Right lobe of liver (tissue), 6 donors: ENCODE measurements at places on chromosomes 2 and 18. TPM values are rescaled to one million over a fixed set of nuclear protein-coding genes. Genes with fewer than 3 reads are reported as not detected.

GRCh38 chr18:69691008-69691760 lies 256.5 kb downstream of the CD226 start:
- no peak for DNase-seq

- no peak for DNase-seq
Observed at GRCh38 chr18:62651276-62652056, 63.9 kb upstream of the PHLPP1 start.

DNA sequence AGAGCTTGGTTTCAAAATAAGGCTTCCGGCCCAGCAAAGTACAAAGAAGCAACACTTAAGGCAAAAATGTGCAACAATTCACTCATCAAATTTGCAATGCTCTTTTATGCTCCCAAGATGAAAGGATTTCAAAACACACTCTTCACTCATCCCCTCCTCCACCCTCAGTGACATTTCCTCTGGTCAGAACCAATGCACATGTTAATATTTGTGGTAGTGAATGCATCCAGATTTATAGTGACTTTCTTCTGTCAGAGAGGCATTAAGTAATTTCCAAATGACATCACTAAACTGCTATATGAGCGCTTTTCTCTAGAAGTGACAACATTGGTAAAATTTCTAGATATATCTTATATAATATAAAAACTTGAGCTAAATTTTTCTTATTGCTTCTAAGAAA lies 800.4 kb downstream of the NRXN1 start:
- DNase-seq = no peak

- DNase-seq = no peak
Observed at GRCh38 chr2:233418761-233419546, 64.7 kb downstream of the DGKD start.

GRCh38 chr2:134247679-134248078 lies 6.2 kb upstream of the MGAT5 start:
- no peak for DNase-seq

- peak; percentile 19 for DNase-seq
Observed at GRCh38 chr2:241810307-241811200, 1.6 kb downstream of the NEU4 start.

DNA sequence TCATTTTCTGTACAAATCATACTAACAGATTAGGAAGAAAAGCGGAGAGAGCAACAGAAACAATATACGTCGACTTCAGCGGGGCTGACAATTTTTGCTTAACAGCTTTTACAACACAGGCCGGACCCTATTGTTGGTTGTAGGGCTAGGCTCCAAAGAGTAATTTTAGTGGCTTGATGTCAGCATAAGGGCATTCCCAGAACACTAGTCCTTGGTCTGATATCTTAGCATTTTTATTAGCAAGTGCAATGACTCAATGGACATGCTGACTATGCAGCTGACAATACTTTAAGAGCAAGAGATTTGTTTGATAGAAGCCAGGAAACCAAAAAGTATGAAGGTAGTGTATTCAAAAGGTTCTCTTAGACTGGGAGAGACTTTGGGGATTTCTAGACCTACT lies 209.9 kb downstream of the LNPK start:
- no peak for DNase-seq

- no peak for DNase-seq
Observed at GRCh38 chr2:112767693-112768330, 3.4 kb upstream of the CKAP2L start.

DNA sequence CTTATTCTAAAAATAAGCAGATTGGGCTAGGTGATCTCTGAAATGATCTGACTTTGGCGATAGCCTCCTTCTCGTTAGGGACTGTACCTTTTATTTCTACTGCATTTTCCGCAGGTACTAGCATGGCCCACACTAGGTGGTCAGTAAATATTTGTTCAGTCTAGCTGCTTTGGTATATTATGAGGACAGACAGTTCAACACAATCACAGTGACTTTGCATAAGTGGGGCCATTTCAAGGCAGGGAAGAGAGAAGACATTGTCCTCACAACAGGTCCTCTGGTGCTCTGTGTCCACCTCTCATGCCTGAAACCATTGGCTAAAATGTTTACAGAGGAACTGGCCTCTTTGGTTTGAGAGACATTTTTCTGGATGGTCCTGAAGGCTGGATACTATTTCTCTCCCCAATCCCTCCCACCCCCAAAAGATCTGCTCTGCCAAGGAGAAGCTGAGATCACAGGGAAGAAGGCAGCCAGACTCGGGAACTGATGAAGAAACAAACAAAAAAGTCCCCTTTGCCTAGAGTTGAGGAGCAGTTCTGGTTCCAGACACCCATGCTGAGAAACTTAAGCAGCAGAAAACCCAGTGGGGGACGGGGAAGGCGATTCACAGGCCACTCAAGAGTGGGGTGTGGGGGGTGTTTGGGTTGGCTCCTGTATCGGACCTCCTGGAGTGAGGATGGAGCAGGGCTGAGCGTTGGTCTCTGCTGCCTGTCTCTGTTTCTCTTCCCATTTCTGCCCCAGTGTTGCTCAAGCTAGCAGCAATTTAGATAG lies 2.9 kb upstream of the TNP1 start:
- DNase-seq = no peak

DNA sequence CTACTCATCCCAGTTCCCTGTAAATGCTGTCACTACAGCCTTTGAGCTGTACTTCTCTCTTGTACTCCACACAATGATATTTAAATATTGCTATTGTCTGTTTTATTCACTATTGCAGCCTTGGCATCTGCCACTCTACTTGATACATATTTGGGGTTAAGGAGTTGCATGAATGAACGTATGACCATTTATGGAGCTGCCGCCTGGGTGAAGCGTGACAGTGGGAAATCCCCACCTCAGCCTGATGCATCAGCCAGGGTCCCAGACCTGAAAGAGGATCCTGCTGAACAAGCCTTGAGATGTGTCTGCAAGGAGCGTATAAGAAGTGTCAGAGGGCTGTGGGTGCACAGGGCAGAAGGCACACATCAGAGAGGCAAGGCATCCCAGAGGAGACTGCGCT lies 39.1 kb downstream of the MRPL35 start:
- no peak for DNase-seq

DNA sequence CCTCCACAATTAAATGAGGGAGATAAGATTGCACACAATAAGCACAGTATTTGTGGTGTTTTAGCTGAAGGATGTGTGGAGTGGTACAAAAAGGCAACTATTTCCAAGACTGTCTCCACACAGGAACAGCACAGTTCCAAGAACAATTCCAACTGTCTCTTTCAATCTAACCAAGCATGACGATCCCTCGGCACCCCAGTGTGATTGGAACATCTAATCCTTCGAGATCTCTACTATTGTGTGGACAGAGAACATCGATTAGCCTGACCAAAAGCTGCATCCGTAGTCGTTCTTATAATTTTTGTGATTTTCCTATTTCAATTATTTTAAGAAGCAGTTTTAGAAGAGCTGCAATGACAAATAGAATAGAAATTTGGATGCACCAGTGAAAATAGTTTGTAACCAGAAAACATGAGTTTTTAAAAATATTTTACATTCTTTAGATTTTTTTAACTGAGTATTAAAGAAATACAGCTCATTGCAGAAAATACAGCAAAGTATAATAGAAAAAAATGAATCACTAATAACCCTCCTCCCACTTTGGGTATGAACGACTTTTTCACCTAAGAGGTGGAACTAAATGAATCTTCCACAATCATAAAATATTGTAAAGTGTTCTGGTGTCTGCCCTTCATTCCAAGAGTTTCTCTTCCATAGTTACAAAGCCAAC lies 76.4 kb upstream of the CABLES1 start:
- no peak for DNase-seq

DNA sequence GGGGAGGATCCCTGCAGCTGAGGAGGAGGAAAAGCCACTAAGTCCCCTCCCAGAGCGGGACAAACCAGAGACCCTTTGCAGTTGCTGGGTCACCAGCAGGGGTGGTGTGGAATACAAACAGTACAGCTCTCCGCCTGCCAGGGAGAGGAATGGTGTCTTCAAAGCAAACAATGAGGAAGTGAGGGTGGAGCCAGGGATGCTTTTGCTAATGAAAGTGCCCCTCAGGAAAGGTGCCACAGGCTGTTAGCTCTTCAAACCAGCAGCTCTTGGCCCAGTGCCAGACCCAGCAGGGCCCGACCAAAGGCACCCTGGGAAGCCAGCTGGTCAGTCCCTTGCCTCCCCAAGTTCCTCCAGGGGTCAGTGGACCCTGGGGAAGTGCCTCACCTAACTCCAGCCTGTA lies 102.8 kb downstream of the HIBCH start:
- DNase-seq = peak; percentile 32

- no peak for DNase-seq
Observed at GRCh38 chr2:13607139-13607538, 890.4 kb downstream of the TRIB2 start.

DNA sequence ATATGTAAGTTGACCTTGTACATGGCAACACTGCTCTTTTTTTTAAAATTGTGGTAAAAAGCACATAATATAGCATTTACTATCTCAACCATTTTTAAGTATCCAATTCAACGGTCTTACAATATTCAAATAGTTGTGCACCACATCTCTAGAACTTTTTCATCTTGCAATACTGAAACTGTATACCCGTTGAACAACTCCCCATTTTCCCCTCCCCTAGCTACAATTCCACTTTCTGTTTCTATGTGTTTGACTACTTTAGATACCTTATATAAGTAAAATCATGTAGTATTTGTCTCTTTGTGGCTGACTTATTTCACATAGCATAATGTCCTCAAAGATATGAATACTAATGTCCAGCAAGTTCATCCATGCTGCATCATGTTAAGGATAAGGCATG lies 452.1 kb downstream of the TXNL1 start:
- DNase-seq = no peak

GRCh38 chr2:114949228-114949804 lies 506.9 kb downstream of the DPP10 start:
- no peak for DNase-seq

DNA sequence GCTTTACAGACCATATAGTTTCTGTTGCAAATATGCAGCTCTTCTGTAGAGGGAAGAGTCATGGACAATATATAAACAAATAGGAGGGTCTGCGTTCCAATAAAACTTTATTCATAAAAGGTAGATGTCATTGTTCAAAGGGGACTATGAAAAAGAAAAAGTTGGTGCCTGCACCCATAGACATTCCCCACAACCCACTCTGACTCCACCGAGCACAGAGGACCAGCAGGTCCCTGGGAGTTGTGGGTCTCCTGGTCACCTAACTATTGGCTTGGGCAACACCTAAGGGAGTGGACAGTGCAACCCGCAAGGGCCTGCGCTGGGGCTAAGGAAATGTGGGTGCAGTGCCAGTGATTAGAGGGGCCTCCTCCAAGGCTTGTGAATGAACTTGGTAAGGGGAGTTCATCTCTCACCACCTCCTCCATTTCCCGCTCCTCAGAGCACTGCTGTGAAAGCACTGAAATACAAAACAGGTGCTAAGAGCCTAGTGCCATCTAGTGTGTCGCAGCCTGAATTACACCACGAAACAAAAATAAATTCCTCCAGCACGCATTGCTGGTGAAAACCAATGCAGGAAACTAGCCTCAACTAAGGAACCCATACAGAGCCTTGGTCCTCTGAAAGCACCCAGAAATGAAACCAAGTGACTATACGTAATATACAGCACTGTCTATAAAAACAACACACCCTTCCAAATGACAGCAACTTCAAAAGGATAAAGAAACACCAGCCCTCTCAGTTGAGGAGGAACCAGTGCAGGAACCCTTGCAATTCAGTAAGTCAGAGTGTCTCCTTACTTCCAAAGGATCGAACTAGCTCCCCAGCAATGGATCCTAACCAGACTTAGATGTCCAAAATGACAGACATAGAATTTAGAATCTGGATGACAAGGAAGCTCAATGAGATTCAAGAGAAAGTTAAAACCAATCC lies 166.6 kb downstream of the RNF144A start:
- DNase-seq = no peak

The POTEC gene
- total RNA-seq = not detected

The MEP1B gene
- total RNA-seq = 0.70 TPM

The PRPF40A gene
- total RNA-seq = 37.5 TPM

The ZFP36L2 gene
- 39.8 TPM for total RNA-seq

The GALNT14 gene
- 0.62 TPM for total RNA-seq

The ELOA2 gene
- total RNA-seq = not detected

The STARD6 gene
- total RNA-seq = not detected

The IL37 gene
- total RNA-seq = not detected

The SP5 gene
- total RNA-seq = 1.9 TPM

The ACADL gene
- 13.4 TPM for total RNA-seq
